T-cell (primary cell): ENCODE measurements at places on chromosomes 2 and 18.

GRCh38 chr2:126855606-126856005 is 43.1 kb upstream of the TEX51 start:
- DNase-seq = no peak

DNA sequence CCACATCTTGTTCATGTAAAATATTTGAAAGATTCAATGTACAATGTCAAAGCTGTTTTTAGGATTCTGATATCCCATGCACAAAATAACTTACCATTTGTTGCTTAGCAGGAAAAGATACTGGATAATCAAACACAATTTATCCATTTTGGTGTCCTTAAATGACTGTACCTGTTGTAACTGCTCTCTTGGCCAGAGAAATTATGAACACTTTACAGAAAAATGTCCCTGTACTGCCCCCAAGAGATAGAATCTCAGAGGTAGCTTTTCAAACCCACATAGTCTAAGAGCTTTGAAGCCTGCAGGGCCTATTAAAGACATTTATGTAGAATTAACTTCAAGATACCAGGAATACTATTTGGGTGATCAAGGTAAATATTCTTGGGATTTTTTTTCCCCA is 12.2 kb upstream of the ME2 start:
- no peak for DNase-seq

- no peak for DNase-seq
These were observed 69.1 kb downstream of the UXS1 start for GRCh38 chr2:106124905-106125549.

- DNase-seq = no peak
These were observed 378.1 kb downstream of the RBM43 start for GRCh38 chr2:150883613-150883895.

DNA sequence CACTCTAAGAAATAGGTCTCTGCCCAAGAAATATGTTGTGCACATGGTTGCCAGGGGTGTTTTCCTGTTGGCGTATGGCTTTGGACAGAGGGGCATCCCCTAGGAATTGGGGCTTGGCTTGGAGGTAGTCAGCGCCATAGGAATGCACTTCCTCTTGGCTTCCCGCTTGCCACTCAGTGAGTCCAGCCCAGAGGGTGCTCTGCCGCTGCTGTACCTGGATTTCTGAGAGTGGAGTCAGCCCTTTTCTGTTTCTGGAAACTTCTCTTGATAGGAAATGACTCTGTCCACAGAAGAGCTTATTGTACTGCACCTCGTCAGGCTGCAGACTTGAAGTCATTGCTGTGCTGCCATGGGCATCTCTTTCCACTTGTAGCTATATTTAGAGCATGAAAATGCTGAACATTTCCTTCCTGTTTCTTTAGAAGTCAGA is 116.7 kb upstream of the MGAT5 start:
- no peak for DNase-seq

DNA sequence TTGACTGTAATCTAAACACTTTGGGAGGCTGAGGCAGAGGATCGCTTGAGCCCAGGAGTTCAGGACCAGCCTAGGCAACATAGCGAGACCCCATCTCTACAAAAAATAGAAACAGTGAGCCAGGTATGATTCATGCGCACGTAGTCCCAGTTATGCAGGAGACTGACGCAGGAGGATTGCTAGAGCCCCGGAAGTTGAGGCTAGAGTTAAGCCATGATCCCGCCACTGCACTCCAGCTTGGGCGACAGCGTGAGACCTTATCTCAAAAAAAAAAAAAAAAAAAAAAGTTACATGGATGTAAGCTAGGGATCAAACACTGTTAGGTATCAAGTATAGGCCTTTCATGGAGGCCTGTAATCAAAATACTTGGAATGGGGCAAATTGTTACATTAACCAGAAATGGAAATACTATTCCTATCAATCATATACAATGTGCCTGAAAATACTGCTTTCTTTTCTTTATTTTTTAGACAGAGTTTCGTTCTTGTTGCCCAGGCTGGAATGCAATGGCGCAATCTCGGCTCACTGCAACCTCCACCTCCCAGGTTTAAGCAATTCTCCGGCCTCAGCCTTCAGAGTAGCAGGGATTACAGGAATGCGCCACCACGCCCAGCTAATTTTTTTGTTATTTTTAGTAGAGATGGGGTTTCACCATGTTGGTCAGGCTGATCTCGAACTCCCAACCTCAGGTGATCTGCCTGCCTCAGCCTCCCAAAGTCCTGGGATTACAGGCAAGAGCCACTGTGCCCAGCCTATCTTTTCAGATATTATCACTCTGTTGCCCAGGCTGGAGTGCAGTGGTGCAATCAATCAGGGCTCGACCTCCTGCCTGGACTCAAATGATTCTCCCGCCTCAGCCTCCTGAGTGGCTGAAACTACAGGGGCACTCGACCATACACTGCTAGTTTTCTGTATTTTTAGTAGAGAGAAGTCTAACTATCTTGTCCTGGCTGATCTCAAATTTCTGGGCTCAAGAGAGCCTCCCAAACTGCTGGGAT is 27.2 kb downstream of the XPO1 start:
- DNase-seq = no peak
